ENCODE measurements at places on chromosomes 4 and X.

DNA sequence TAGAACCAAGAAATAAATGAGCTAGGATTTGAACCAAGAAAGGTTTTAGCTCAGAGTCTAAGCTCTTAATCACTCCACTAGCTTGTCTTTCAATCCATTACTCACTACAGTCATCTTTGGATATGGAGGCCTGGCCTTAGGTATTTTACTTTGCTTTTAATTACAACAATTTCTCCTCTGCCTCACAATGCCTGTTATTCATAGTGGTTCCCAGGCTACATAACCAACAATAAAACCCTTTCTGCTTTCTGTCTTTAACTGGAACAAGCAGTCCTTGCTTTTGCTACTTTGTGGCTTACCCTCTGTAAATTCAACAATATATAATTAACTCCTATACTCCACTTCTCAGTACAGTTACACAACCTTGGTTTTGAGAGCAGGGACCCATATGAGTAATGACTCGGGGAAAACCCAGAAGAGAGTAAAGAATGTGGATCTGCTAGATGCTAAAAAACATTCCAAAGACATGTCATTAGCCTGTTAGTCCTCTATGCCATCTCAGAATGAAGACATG lies 94.7 kb upstream of the NAP1L5 start:
- peak; percentile 93 for DNase-seq

DNA sequence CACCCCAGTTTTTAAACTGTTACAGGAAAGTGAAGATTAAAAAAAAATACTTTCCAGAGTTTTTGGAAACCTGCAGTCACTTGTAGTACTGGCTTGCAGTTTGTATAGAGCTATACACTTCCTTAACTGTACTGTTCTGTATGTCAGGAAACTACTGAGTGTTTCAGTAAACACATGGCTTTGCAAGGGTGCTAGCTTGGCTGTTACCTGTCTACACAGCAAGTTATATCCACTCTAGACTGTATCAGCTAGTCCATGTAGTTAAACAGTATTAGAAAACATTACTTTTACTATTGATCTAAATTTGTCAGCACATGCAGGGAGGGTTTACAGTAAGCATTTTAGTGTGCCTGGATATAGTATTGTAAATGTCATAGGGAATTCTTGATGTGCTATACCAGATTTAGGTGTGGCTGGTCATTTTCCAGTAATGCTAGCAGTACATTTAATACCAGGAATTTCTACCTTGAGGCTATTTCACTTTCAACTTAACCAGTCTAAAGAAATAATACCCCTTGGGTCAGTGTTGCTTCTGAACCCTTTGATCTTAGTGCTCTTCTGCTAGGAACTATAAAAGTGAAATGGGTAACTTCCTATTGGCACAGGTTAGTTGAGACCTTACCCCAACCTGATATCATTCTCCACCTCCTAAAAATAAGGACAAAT lies 192.3 kb upstream of the ANKRD50 start:
- no peak for DNase-seq

GRCh38 chr4:14729282-14730000 lies 272.8 kb upstream of the CPEB2 start:
- no peak for DNase-seq

GRCh38 chrX:150602296-150602695 lies 33.9 kb downstream of the MTM1 start:
- DNase-seq, result no peak

- no peak for DNase-seq
These were observed 510.0 kb downstream of the NLGN4X start for GRCh38 chrX:5718651-5719050.

DNA sequence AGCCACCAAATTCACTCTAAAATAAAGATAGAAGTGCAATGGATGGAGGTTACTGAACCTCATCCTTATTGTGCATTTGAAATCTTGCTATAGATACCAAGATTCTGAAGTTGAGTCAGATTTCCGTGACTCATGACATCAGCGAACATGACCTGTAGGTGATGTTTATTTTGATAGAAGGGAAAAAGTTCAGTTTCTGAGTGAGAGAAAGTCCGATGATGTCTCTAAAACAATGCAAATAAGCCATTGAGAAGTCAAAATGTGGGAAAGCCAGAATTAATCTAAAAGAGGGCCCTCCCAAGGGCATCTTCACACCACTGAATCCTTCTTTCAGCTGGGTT lies 20.0 kb downstream of the PHOX2B start:
- DNase-seq, result no peak

DNA sequence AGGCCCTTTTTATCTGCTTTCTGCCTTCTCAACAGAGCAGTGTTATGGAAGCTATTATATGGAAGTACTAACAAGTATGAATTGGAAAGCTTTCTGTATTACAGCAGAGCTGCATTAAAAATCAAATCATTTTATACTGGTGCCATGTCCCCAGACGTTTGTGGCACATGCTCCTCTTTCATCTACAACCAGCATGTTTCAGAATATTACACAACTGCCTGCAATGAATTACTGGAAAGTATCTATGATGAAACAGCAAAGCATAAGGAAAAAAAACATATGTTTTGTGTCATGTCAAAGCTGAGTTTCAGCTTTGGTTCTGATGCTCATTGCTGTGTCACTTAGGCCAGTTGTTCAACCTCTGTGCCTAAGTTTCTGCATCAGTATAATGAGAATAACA lies 576.8 kb downstream of the GBA3 start:
- DNase-seq, result no peak

GRCh38 chrX:12890467-12890866 lies 16.0 kb upstream of the TLR8 start:
- DNase-seq, result no peak

DNA sequence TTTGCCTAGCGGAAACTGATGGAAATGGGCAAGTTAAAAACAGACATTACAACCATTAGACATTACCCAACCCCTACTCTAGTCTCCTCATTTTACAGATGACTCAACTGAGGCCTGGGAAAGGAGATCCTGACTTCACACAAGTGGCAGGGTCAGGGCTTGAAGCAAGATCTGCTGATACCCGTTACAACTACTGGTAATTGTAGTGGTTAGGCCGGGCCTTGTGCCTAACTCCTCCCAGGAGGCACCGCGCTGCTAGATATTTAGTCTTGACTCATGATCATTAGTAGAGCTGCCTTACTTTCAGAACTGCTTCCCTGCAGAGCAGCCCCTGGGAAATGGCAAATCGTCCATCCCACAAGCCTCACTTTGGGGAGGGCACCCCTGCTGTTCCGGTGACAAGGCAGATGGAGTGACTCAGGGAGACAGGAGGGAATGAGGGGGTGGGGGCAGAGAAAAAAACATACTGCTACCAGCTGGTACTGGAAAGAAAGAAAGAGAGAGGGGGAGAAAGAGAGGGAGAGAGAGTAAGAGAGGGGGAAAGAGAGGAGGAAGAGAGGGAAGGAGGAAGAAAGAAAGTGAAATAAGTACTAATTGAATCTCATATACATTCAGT lies 12.2 kb downstream of the ARHGEF6 start:
- DNase-seq, result no peak

DNA sequence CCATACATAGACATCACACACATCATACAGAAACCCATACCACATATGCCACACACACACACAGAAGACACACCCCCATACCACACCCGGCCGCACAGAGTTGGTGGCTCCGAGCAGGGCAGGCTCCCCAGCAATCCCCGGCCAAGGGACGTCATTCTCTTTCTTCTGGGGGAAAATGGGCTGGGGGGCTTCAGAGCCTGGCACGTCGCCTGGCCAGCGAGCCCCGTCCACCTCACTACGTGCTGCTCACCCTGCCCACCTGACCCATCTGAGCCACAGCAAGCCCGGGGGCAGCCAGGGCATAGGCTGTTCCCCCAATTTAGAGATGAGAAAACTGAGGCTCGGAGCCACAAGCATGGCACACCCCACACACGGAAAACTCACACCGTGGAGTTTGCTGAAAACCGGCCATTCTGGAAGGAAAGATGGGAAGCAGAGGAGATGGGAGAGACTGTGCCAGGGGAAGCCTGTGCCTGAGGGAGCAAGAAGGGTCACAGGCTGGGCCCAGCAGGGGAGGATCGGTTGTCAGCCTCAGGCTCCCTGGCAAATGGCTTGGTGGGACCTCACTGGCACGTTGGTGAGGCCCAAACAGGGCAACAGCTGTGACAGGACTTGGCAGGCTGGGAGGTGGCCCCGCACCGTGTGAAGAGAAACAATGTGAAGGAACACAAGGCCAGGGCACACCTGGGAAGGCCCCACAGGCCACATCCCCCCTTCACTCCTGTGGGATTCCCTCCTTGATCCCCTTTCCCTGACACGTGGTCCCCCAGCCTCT lies 73.2 kb downstream of the JAKMIP1 start:
- no peak for DNase-seq

GRCh38 chr4:86657910-86658309 lies 63.8 kb downstream of the PTPN13 start:
- DNase-seq, result no peak

DNA sequence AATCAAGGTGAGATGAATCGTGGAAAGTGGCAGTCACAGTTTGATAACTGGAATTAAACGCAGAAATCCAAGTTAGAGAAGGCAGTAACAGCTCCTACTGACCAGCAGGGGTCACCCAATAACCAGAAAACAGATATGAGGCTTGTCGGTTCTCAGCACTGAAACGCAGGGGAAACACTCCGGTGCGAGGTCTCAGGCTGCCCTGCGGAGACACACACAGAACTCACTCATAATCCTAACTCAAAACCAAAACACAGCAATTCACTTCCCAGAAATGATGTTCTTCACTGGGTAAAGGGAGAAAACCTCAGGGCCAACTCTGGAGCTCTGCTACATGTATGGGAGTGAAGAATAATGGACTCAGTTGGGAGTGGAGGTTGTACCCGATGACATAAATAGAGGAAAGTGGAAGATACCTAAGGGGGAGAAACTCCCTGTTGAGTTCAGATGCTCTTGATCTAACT lies 384.4 kb downstream of the RAPGEF2 start:
- DNase-seq, result peak; percentile 72

DNA sequence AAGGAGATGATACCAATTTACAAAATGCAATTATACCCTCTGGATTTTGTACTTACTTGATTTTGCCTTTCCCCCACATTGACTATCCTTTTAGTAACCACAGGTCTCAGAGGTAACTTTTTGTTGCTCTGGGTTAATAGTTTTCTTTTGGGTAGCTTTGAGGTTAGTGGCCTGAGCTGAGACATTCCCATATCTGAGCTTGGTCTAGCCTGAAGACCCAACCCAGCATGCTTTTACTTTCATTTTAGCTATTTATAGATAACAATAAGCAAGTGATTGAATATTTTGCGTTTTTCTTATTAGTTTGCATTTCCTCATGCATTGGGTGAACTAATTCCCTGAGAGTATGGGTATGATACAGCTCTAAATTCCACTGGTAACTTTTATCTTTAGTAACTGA lies 11.8 kb downstream of the HTN1 start:
- DNase-seq, result no peak

GRCh38 chr4:89298155-89298554 lies 9.4 kb downstream of the GPRIN3 start:
- DNase-seq, result no peak

GRCh38 chr4:11814758-11815157 lies 386.1 kb upstream of the HS3ST1 start:
- DNase-seq, result no peak

GRCh38 chrX:107451731-107452130 lies 2.3 kb downstream of the FRMPD3 start:
- DNase-seq, result no peak

DNA sequence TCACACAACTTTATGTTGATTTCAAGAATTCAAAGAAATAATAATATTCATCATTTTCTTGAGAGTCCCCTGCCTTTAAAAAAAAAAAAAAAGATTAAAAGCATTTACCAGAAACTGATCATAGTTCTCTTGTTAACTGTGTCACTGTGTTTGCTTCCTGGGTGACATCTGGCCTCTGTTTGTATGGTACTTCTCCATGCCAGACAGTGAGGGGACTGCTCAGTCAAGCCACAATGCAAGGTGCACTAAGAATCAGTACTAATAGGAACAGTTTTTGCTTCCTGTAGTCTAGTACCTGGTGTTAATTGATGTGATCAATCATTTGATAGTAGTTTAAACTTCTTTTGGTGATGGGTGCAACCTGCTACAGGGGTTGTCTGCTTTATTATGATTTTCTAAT lies 77.5 kb downstream of the PHOX2B start:
- no peak for DNase-seq

GRCh38 chr4:173685831-173686210 lies 155.8 kb upstream of the HAND2 start:
- DNase-seq, result no peak

DNA sequence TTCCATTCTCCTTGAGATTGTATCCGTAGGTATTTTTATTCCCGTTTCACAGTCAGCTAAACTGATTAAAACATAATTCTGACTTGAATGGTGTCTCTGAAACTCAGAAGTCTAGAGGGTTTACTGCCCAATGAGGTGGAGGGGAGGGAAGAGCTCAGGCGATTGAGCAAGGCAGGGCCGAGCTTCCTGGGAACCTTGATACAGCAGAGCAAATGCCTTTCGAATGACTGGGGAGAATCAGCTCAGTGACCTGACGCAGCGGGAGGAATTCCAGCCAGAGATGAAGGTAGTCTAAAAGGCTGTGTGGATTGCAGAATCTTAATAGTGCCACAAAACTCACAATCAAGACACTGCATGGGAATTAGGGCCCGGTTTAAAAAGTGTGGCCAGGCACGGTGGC lies 233.6 kb downstream of the EVC2 start:
- no peak for DNase-seq

DNA sequence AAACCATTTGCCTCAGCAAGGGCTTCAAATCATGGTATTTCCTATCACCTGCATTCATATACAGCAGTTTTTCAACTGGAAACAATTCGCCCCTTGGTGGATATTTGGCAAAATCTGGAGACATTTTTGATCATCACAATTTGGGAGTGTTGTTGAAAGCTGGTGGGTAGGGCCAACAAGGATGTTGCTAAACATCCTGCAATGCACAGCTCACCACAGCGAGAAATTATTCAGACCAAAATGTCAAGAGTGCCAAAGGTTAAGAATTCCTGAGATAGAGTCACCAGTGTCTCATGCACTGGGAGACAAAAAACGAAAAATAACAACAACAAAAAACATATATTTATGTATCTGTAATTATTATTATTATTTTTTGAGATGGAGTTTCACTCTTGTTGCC lies 435.2 kb upstream of the CTSO start:
- DNase-seq, result no peak

GRCh38 chr4:153152501-153153338 lies 51.5 kb upstream of the TRIM2 start:
- no peak for DNase-seq

GRCh38 chr4:7101692-7102515 lies 34.0 kb upstream of the GRPEL1 start:
- peak; percentile 74 for DNase-seq

DNA sequence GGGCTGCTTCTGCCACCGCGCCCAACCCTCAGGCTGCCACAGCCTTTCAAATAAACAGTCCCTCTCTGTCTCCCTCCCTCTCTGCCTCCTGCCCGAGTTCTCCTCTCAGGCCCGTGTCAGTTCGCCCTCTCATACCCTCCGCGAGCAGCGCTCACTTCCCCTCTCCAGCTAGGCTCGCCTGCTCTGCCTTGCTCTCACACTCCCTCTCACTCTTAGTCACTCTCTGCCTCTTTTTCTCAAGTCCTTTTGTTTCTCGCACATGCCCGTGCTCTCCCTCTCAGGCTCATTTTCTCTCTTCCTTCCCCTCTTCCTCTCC lies 3.2 kb downstream of the EFNB1 start:
- DNase-seq, result no peak

GRCh38 chr4:13262816-13263215 lies 221.3 kb downstream of the RAB28 start:
- no peak for DNase-seq

GRCh38 chr4:100510551-100510950 lies 7.3 kb downstream of the EMCN start:
- DNase-seq, result no peak
